ENCODE measurements at places on chromosomes 4 and X. TPM values are rescaled to one million over a fixed set of nuclear protein-coding genes. Genes with fewer than 3 reads are reported as not detected.

The NEUROG2 gene
- not detected for total RNA-seq

DNA sequence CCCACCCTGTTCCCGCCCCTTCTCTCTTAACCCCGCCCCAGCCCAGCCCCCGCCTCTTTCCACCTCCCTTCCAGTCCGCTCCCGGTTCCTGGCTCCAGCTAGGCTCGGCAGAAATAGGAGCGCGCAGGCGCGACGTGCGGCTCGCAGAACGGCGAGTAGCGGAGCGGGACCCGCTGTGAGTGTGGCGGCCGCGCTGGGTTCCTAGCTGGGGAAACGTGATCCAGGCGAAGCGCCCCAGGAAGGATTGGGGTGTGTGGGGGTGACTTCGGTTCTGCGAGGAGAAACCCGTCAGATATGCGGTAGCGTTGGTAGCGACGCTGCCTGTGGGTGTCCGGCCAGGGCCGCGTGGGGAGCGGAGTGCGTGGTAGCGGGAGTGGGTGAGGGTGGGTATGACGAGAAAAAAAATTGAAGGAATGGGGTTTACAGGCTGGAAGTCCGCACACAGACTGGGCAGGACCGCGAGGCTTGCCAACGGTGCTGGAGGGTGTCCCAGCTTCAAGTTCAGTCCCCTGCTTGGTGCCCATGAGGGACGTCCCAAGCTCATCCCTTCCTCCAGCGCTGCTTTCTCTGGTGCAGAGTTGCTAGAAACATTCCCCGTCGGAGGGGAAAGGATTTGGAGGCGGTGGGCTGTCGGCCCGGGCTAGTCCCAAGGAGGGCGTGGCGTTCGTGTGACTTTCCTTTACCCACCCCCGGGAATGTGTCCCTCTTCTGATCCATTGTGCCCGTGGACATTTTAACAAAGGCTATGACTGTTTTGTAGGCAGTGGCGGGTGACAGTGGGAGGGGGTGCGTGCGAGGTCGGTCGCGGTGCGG, at the start of gene PRRG1:
PRRG1 (plus strand) TSS at position 144 of the 813 bp plus-strand sequence. CDS start 56,886 bp downstream, outside the sequence.
- peak within 1 kb of the TSS; percentile 40 for H3K4me3 ChIP-seq
- peak; percentile 80 for DNase-seq
- no peaks in the 10 kb centered on the region for H3K4me1 ChIP-seq
- no peaks in the 10 kb centered on the region for H3K36me3 ChIP-seq

DNA sequence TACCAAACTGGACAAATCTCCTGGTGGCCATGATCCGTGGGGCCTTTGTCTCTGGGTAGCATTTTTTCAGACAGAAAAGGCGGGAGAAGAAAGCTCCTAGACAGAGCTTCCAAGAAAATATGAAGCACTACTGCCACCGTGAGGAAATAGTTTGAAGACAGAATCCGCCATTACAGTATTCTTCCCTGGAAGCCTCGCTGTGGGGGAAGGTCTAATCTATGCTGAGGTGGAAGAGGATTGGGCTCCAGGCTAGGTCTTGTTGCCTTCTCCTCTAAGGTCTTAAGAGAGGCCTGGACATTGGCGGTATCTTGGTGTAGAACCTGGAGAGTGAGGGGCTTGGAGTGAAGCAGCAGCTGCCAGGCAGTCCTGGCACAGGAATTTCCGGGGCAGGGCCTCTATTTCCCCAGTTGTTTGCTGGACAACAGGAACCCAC, 218.9 kb downstream of the OR13H1 start:
- peak; percentile 78 for DNase-seq
- H3K27me3 ChIP-seq: no peaks in the 10 kb centered on the region
- H3K4me1 ChIP-seq: no peaks in the 10 kb centered on the region
- peak overlapping the region; percentile 40 for H3K4me3 ChIP-seq
- no peaks in the 10 kb centered on the region for H3K36me3 ChIP-seq
- H3K27ac ChIP-seq: no peak overlapping the region

DNA sequence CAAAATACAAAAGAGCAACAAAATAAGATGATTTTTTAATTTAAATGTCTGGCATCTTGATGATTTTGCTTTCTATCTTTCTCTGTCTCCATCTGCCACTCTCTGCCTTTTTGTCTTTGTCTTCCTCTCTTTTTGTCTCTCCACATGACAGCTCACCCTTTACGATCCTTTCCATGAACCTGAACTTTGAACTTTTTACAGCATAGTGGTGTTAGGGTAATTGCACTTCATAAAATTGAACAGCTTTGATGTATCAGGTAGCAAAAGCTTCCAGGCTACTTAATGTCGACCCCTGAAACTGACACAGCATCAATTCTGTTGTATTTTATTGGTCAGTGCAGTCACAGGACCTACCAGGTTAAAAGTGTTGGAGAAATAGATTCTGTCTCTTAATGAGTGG, 1517.0 kb downstream of the ADGRL3 start:
- H3K36me3 ChIP-seq: no peaks in the 10 kb centered on the region
- no peak overlapping the region for H3K27ac ChIP-seq
- no peaks in the 10 kb centered on the region for H3K27me3 ChIP-seq
- no peaks in the 10 kb centered on the region for H3K4me1 ChIP-seq

GRCh38 chr4:138225477-138225876, 16.7 kb downstream of the SLC7A11 start:
- H3K27ac ChIP-seq: no peak overlapping the region
- no peaks in the 10 kb centered on the region for H3K36me3 ChIP-seq
- peaks cover 11% of the 10 kb centered on the region for H3K4me1 ChIP-seq

- H3K4me3 ChIP-seq: no peak overlapping the region
- no peaks in the 10 kb centered on the region for H3K4me1 ChIP-seq
- no peak overlapping the region for H3K27ac ChIP-seq
- no peaks in the 10 kb centered on the region for H3K36me3 ChIP-seq
Observed at GRCh38 chrX:85223359-85223758, 20.2 kb downstream of the SATL1 start.

GRCh38 chrX:112738347-112739033, 58.8 kb upstream of the LHFPL1 start:
- H3K4me3 ChIP-seq: no peak overlapping the region
- no peak for DNase-seq
- H3K27me3 ChIP-seq: no peaks in the 10 kb centered on the region
- no peaks in the 10 kb centered on the region for H3K4me1 ChIP-seq
